ENCODE measurements at places on chromosomes 6 and 20. TPM values are rescaled to one million over a fixed set of nuclear protein-coding genes. Genes with fewer than 3 reads are reported as not detected.
A peak's percentile ranks its signal among the peaks of the same experiment; 100 is the strongest.

DNA sequence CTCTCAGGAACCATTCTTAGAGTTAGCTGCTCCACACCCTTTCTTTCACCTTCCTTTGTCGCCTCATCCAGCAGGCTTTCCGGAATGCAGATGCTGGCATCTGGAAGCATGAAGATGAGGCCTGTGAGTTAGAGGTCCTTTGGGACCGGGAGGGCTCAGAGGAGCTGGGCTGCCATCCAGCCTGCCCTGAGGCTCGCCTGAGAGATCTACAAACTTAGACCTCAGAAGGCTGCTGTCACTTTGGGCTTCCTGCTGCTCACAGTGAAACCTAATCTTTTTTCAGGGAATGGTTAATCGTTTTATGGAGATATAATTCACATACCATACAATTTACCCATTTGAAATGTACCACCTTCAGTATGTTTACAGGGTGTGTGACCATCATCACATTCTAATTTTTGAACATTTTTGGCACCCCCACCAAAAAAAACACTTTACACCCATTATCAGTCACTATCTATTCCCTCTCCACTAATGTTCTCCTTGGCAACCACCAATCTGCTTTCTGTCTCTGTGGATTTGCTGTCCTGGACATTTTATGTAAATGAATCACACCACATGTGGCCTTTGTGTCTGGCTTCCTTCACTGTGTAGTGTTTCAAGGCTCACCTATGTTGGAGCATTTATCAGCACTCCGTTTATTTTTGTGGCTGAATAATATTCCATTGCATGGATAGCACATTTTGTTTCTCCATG, 20.0 kb upstream of the MPC1 start:
- H3K4me3 ChIP-seq = no peak overlapping the region
- no peak overlapping the region for H3K27ac ChIP-seq
- no peak for DNase-seq
- no peaks in the 10 kb centered on the region for H3K27me3 ChIP-seq
- H3K36me3 ChIP-seq = no peaks in the 10 kb centered on the region
- peaks cover 3% of the 10 kb centered on the region for H3K4me1 ChIP-seq

Gene LSM14B
- total RNA-seq = 38.7 TPM

DNA sequence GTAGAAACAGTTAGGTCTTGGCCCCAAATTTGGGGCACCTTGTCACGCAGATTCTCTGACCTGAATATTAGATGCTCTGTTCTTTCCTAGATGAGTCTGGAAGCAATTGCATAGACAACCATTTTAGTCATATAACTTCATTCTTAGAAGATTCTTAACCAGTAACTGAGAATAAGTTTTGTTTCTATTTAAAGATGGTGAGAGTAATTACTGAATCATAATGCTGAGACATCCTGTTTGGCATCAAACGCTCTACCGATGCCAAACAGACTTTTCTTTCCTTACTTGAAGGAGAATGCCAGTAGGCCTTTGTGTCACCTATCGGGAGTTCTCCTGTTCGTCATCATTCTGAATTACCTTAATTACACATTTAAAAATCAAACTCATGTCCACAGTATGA, 131.6 kb upstream of the ID4 start:
- H3K27me3 ChIP-seq = no peaks in the 10 kb centered on the region
- no peaks in the 10 kb centered on the region for H3K36me3 ChIP-seq
- no peaks in the 10 kb centered on the region for H3K4me1 ChIP-seq
- H3K27ac ChIP-seq = no peak overlapping the region
- no peak for DNase-seq
- no peak overlapping the region for H3K4me3 ChIP-seq

DNA sequence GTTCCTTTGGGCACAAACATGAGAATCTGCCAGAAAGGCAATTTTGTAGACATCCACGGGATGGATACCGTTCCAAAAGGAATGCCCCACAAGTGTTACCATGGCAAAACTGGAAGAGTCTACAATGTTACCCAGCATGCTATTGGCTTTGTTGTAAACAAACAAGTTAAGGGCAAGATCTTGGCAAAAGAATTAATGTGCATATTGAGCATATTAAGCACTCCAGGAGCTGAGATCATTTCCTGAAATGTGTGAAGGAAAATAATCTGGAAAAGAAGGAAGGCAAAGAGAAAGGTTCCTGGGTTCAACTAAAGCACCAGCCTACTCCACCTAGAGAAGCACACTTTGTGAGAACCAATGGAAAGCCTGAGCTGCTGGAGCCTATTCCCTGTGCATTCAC, 103.9 kb upstream of the ARG1 start:
- DNase-seq = no peak
- no peaks in the 10 kb centered on the region for H3K36me3 ChIP-seq
- H3K4me3 ChIP-seq = no peak overlapping the region
- H3K27ac ChIP-seq = no peak overlapping the region

DNA sequence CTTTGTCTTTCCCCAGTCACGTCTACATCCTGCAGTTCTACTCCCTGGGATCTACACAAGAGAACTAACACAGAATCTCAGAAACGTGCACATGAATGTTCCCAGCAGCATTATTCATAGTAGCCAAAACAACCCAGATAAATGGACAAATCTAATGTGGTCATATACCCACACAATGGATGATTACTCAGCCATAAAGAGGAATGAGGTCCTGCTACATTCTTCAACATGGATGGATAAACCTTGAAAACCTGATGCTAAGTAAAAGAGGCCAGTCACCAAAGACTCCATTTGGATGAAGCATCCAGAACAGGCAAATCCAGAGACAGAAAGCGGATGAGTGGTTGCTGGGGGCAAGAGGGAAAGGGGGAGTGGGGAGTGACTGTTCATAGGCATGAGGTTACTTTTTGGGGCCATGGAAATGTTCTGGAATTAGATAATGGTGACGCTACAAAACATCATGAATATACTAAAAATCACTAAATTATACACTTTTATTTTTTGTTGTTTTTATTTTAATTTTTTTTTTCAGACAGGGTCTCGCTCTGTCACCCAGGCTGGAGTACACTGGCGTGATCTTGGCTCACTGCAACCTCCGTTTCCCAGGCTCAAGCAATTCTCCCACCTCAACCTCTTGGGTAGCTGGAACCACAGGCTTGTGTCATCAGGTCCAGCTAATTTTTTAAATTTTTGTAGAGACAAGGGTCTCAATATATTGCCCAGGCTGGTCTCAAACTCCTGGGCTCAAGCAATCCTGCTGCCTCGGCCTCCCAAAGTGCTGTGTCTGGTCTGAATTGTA, 50.8 kb upstream of the DSN1 start:
- H3K27ac ChIP-seq = no peak overlapping the region
- H3K36me3 ChIP-seq = no peaks in the 10 kb centered on the region
- no peaks in the 10 kb centered on the region for H3K27me3 ChIP-seq

Gene OPN5
- total RNA-seq = not detected

Gene FAM209B
- total RNA-seq = not detected

- H3K36me3 ChIP-seq = peaks cover 37% of the 10 kb centered on the region
- H3K27me3 ChIP-seq = no peaks in the 10 kb centered on the region
- H3K27ac ChIP-seq = peak overlapping the region; percentile 94
- H3K4me3 ChIP-seq = no peak overlapping the region
- peaks cover 75% of the 10 kb centered on the region for H3K4me1 ChIP-seq
- peak; percentile 34 for DNase-seq
Measured at GRCh38 chr6:142784344-142784743, 160.6 kb downstream of the HIVEP2 start.

DNA sequence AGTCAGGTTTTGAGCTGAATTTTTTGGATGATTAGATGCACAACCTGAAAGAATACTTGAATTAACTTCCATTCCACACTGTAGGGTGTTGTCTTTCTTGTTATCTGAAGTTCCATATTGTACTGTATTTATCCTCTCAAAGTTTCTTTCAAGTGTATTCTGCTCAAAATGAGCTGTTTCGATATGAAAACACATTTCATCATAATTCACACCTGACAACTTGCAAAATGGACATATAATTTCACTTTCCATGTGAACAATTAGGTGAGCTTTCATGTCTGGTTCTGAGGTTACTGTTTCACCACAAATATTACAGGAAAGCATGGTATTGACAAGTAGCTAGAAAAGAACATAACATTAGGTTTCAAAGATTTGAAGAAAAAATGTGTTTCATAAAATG, 1.7 kb downstream of the ZUP1 start:
- no peaks in the 10 kb centered on the region for H3K27me3 ChIP-seq
- H3K4me3 ChIP-seq = peak overlapping the region; percentile 89
- no peak for DNase-seq
- H3K4me1 ChIP-seq = peaks cover 44% of the 10 kb centered on the region
- H3K27ac ChIP-seq = peak overlapping the region; percentile 61
- H3K36me3 ChIP-seq = peaks cover 27% of the 10 kb centered on the region

GRCh38 chr6:99645986-99646385, 39.4 kb downstream of the PRDM13 start:
- no peaks in the 10 kb centered on the region for H3K4me1 ChIP-seq
- H3K4me3 ChIP-seq = no peak overlapping the region
- H3K27me3 ChIP-seq = peaks cover 32% of the 10 kb centered on the region

DNA sequence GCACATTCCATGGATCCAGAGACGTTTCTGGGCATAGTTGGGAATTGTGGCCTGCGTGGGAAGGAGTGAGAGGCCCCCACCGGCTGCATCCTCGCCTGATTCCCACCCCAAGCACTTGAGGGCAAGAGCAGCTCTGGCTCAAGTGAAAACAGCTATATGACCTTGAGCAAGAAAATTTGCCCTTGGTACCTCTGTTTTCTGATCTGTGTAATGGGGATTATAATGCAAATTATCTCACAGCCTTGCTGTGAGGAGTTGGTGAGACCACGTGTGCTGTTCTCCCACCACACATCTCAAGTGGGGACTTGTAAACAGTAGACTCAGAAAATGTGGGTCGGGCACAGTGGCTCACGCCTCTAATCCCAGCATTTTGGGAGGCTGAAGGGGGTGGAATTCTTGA, 602 bp downstream of the TGM6 start:
- H3K4me1 ChIP-seq = peaks cover 19% of the 10 kb centered on the region
- no peak overlapping the region for H3K27ac ChIP-seq
- H3K4me3 ChIP-seq = no peak overlapping the region
- H3K36me3 ChIP-seq = no peaks in the 10 kb centered on the region
- no peak for DNase-seq
- H3K27me3 ChIP-seq = peaks cover 24% of the 10 kb centered on the region

DNA sequence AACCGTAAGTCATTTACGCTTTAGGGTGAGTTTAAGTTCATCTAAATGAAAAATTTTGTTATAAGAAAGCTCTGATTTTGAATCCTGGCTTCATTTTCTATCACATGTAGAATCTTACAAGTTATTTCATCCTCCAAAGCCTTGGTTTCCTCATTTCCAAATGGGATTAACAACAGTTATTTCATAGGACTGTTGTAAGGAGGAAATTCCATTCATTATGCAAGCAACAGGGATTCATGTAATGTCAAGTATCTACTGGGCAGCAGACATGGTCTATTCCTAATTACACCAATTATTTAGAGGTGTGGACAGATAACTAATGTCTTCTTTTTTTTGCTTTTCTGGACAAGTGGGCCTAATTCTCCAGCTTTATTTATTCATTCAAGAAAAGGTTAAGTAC, 154.0 kb downstream of the PDSS2 start:
- H3K4me1 ChIP-seq = peaks cover 14% of the 10 kb centered on the region
- H3K27ac ChIP-seq = no peak overlapping the region
- H3K4me3 ChIP-seq = no peak overlapping the region
- no peak for DNase-seq
- H3K27me3 ChIP-seq = no peaks in the 10 kb centered on the region

DNA sequence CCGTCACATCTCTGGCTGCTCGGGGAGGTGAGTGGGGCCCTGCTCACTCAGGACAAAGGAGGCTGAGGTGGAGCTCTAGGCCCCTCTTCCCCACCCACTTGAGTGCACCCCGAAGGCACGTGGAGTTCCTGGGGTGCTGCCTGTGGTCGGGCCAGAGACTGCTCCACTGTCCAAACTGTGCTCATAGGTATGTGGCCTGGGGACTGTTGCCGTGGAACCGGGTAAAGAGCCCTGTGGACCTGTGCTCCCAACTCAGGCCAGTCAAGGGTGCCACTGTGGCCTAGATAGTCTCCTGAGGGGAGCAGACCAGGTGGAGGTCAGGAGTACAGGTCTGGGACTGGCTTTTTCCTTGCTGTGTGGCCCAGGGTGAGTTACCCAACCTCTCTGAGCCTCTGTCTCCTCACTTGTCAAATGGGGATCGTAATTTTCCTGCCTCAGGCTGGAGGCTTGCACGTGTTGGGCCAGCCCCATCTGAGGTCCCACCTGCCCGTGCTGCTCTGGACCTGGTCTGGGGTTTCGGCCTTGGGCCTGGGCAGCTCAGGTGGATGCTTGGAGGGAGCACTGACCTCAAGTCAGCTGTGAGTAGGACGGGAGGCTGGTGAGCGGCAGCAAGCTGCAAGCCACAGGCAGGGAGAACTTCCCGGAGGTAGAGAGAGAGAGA, 12.4 kb upstream of the NPBWR2 start:
- no peak for DNase-seq
- peaks cover 5% of the 10 kb centered on the region for H3K27me3 ChIP-seq
- peaks cover 10% of the 10 kb centered on the region for H3K4me1 ChIP-seq
- H3K36me3 ChIP-seq = no peaks in the 10 kb centered on the region
- H3K4me3 ChIP-seq = peak overlapping the region; percentile 41

Gene BCAS1
- total RNA-seq = 0.09 TPM

DNA sequence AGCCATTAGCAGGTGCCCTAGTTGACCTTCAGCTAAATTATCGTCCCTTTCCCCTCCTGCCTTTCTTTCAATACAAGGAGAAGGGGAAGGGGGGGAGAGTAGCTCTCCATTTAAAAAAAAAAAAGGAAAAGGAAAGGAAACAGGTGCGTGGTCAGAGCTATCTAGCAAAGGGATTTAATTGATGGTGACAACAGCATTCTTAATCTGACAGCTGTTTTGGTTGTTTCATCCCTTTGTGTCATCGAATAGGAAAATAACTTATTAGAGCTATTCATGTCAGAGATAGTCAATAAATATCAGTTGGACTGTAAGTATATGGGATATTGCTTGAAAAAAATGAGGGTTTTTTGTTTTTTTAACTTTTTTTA, 195.2 kb upstream of the SASH1 start:
- H3K27me3 ChIP-seq = peaks cover 14% of the 10 kb centered on the region
- H3K27ac ChIP-seq = no peak overlapping the region
- no peak overlapping the region for H3K4me3 ChIP-seq

Gene NMBR
- not detected for total RNA-seq

- no peak overlapping the region for H3K27ac ChIP-seq
- H3K4me3 ChIP-seq = no peak overlapping the region
- no peaks in the 10 kb centered on the region for H3K36me3 ChIP-seq
Measured at GRCh38 chr6:40326714-40327421, 260.3 kb downstream of the LRFN2 start.

Gene SAMD3
- 1.8 TPM for total RNA-seq

DNA sequence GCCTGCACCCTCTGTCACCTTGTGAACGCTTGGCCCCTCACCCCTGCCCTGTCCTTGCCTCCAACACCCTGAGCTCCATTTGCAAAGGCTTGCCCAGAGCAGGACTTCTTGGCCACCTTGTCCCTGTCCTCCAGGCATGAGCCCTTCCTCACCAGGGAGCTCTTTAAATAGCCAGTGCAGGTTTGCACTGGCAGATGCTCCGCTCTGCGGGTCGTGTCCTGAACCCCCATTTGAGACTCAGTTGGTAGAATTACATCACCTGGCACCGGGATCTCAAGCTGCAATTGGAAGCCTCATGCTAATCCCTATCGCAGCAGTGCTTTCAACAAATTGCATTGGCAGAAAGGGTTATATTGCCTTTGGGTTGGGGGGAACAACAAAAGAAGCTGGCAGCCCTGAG, 85.9 kb downstream of the TRMT6 start:
- H3K27ac ChIP-seq = no peak overlapping the region
- H3K4me1 ChIP-seq = peaks cover 19% of the 10 kb centered on the region
- no peak overlapping the region for H3K4me3 ChIP-seq
- H3K27me3 ChIP-seq = no peaks in the 10 kb centered on the region
